Fibroblast of lung (primary cell): ENCODE measurements at places on chromosomes 5 and 9. TPM values are rescaled to one million over a fixed set of nuclear protein-coding genes. Genes with fewer than 3 reads are reported as not detected.
A peak's percentile ranks its signal among the peaks of the same experiment; 100 is the strongest.

Gene CBY3
- not detected in 2 replicates for total RNA-seq

Gene GABRA6
- total RNA-seq: not detected in 2 replicates

Gene LCN6
- not detected in 2 replicates for total RNA-seq

Gene MEIKIN
- under 0.01 TPM in 1 of 2 replicates, not detected in the other for total RNA-seq

Gene BNIP1
- total RNA-seq: 17.5 and 23.9 TPM in 2 replicates

Gene LCNL1
- 3.3 and 6.3 TPM in 2 replicates for total RNA-seq

- H3K27ac ChIP-seq: no peak overlapping the region
- no peak overlapping the region for H3K4me3 ChIP-seq
- H3K4me1 ChIP-seq: peaks cover 3% of the 10 kb centered on the region
- H3K36me3 ChIP-seq: no peaks in the 10 kb centered on the region
Observed at GRCh38 chr9:34206561-34206960, 27.7 kb downstream of the UBAP1 start.

DNA sequence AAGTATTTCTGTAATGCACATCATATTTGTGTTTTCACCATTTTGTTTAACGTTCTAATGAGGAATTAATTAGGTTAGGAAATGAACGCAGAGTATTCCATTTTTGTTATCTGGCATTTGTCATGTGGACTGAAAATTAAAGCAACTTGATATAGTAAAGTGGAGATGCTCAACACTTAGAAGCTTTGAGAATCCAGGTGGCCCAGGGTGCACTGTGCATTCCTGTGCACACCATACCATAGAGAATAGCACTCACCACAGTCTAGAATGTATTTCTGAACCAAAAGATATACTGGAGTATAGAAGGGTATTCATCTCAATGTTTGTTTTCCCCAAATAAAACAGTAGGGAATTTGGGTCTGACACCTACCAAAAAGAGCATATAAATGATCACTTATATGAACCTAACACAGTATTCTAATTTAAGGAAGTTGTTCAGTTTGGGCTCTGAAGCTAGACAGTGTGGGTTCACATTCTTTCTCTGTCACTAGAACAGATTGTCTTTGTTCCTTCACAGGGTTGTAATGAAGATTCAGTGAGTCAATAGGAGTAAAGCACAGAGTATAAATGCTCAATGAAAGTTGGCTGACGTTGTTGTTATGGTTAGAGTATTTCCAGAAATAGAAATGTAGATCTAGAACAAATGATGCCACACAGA lies 125.6 kb upstream of the DMRT1 start:
- H3K4me3 ChIP-seq: no peak overlapping the region
- peaks cover 18% of the 10 kb centered on the region for H3K36me3 ChIP-seq
- H3K27me3 ChIP-seq: no peaks in the 10 kb centered on the region
- peaks cover 7% of the 10 kb centered on the region for H3K4me1 ChIP-seq
- peak overlapping the region; percentile 6 for H3K27ac ChIP-seq

GRCh38 chr5:93417490-93417889 lies 163.5 kb downstream of the NR2F1-AS1 start:
- H3K4me3 ChIP-seq: no peak overlapping the region
- H3K4me1 ChIP-seq: no peaks in the 10 kb centered on the region

- H3K36me3 ChIP-seq: no peaks in the 10 kb centered on the region
- no peak overlapping the region for H3K4me3 ChIP-seq
- H3K27ac ChIP-seq: no peak overlapping the region
Observed at GRCh38 chr9:128145536-128145935, 3.7 kb upstream of the LCN2 start.

DNA sequence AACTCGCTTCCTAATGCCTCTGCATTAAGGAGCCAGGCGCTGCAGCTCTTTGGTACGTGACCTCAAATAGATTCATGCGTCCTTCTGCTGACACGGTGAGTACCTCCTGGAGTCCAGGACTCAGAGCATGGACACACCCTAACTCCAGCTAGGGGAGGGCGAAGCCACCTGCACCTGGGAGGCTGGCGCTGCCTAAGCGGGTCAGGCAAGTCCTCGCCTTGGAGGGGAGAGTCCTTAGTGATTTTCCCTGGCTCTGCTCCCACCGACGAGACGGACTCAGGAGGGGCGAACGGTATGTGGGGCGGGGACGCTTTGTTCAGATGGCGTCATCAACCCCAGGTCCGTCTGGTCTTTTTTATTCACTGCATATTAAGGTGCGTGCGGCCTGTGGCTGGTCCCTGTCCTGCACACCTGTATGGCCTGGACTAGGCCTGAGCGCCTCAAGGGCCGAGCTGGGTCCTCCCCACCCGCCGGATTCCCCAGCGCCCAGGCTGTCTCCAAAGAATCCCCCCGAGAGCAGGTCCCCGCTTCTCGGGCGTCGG lies 50.3 kb downstream of the NSUN2 start:
- no peak overlapping the region for H3K4me3 ChIP-seq
- peaks cover 26% of the 10 kb centered on the region for H3K27me3 ChIP-seq
- DNase-seq: no peak
- H3K36me3 ChIP-seq: no peaks in the 10 kb centered on the region

DNA sequence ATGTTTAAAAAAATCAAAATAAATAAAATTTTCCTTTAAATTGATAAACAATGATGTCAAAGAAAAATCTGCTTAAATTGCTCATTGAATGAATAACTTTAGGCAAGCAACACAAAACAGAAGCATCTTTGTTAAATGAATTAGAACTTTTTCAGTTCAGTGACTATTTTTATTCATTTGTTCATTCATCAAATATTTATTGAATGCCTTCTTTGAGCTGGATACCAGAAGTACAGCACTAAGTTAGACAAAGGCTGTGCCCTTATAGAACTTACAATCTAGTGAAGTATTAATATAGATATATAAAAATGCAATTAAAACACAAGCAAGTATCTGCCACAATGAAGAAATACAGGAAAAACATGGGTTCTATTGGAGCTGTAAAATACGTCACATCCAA lies 10.8 kb downstream of the FNIP1 start:
- H3K27ac ChIP-seq: no peak overlapping the region
- no peak for DNase-seq
- H3K36me3 ChIP-seq: no peaks in the 10 kb centered on the region
- H3K4me1 ChIP-seq: no peaks in the 10 kb centered on the region
- no peaks in the 10 kb centered on the region for H3K27me3 ChIP-seq

GRCh38 chr5:156241266-156241665 lies 85.7 kb upstream of the SGCD start:
- DNase-seq: peak; percentile 8
- no peak overlapping the region for H3K27ac ChIP-seq
- H3K4me1 ChIP-seq: no peaks in the 10 kb centered on the region
- no peaks in the 10 kb centered on the region for H3K36me3 ChIP-seq

DNA sequence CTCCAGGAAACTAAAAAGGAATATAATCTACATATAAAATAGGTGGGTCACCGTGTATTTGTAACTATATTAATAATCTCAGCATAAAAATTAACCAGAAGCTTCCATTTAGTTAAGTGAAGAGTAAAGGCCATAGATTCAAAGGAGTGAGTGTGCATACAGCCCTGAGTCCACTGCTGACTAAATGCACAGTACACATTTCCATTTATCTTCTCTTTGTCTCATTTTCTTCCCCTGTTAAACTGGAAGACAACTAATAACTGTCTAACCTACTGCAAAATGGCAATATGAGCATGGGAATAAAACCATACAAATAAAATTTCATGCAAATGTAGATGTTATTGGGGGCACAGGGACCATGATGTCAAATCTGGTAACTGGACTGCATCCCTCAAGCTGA lies 59.9 kb upstream of the DAB2 start:
- H3K36me3 ChIP-seq: no peaks in the 10 kb centered on the region
- no peaks in the 10 kb centered on the region for H3K27me3 ChIP-seq
- H3K27ac ChIP-seq: no peak overlapping the region
- no peak for DNase-seq

GRCh38 chr9:100555471-100555870 lies 22.4 kb upstream of the CAVIN4 start:
- no peaks in the 10 kb centered on the region for H3K36me3 ChIP-seq
- no peak for DNase-seq
- no peaks in the 10 kb centered on the region for H3K4me1 ChIP-seq
- H3K27me3 ChIP-seq: no peaks in the 10 kb centered on the region
- no peak overlapping the region for H3K4me3 ChIP-seq

DNA sequence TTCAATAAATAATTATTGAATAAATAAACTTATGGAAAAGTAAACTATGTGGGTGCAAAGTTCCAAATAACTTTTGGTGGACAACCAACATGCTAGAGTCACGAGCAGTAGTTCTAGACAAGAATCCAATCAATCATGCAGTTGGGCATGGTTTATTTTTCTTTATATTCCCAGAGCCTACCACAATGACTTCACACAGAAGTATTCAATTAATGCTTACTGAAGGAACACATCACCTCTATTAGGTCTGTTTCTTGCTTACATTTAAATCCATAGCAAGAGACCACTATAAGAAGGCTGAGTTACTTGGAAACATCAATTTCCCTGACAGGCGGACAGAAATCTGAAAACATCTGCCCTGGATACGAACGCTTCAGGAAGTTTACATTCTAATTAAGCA lies 214.2 kb downstream of the TMEM232 start:
- no peaks in the 10 kb centered on the region for H3K36me3 ChIP-seq
- no peak overlapping the region for H3K27ac ChIP-seq
- no peaks in the 10 kb centered on the region for H3K27me3 ChIP-seq
- H3K4me3 ChIP-seq: no peak overlapping the region
- no peaks in the 10 kb centered on the region for H3K4me1 ChIP-seq
- DNase-seq: no peak

DNA sequence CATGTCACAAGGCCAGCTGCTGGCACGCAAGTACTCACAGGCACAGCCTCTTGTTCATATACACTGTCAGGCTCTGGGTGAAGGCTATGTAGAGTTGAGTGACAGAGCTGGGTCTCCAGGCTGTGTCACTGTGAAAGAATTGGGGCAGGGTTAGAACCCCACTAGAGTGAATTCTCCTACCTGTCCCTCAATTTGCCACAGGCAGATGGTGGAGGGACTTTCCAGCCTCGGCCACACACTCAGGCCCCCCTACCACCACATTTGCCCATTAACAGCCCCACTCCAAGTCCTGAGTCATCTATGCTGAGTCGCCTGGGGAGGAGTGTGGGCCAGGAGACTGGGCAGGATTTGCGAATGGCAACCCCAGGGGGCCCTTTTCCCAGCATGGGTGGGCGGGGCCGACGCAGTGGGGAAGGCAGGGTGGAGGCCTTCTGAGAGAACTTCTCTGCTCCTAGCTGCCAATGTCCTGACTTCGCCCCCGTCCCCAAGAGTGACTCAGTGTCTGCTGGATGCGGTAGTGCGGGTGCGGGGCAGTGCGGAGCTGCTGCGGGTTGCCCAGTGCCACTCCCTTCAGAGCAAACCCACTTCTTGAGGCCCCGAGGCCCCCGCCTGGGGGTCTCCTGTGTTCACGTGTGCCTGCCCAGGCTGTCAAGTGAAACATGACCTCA lies 50.3 kb upstream of the PSD2 start:
- H3K4me1 ChIP-seq: peaks cover 26% of the 10 kb centered on the region
- H3K4me3 ChIP-seq: no peak overlapping the region
- H3K27me3 ChIP-seq: peaks cover 12% of the 10 kb centered on the region
- no peak overlapping the region for H3K27ac ChIP-seq

GRCh38 chr5:141514330-141515133 lies 25.7 kb downstream of the PCDHGC5 start:
- no peaks in the 10 kb centered on the region for H3K27me3 ChIP-seq
- peak overlapping the region; percentile 90 for H3K27ac ChIP-seq
- peaks cover 65% of the 10 kb centered on the region for H3K4me1 ChIP-seq
- peaks cover 19% of the 10 kb centered on the region for H3K36me3 ChIP-seq
- DNase-seq: peak; percentile 65
- peak overlapping the region; percentile 47 for H3K4me3 ChIP-seq

DNA sequence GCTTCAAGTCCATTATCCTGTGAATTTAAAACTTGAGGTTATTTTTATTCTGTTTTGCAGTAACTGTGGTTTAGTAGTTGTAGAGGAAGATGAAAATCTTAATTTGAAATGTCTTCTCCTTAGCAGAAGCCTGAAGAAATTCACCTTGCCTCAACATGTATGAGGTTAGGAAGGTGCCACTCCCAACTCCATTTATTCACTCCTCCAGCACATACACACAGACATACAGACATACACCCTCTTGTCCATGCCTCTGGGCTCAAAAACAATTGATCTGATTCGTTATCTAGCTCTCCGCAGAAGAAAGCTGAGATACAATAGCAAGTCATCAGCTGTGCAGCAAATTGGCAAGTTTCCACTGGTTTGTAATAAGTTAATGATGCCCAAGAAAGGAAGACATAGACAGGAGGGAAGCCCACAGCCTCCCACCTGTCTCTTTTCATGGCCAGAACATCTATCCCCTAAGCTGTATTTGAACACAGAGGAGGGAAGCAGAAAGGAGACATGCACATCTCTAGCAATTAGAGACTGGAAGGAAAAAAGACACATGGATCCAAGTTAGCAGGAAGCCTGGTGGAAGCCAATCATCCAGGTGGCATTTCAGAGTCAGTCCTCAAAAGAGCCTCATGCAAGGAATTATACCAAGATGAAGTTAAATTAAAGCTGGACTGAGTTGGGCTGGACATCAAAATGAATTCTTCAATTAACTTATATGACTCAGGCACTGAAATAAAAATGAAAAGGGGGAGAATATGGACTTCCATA lies 257.9 kb downstream of the ASTN2 start:
- H3K27ac ChIP-seq: no peak overlapping the region
- no peaks in the 10 kb centered on the region for H3K27me3 ChIP-seq
- H3K4me3 ChIP-seq: no peak overlapping the region
- no peaks in the 10 kb centered on the region for H3K4me1 ChIP-seq

DNA sequence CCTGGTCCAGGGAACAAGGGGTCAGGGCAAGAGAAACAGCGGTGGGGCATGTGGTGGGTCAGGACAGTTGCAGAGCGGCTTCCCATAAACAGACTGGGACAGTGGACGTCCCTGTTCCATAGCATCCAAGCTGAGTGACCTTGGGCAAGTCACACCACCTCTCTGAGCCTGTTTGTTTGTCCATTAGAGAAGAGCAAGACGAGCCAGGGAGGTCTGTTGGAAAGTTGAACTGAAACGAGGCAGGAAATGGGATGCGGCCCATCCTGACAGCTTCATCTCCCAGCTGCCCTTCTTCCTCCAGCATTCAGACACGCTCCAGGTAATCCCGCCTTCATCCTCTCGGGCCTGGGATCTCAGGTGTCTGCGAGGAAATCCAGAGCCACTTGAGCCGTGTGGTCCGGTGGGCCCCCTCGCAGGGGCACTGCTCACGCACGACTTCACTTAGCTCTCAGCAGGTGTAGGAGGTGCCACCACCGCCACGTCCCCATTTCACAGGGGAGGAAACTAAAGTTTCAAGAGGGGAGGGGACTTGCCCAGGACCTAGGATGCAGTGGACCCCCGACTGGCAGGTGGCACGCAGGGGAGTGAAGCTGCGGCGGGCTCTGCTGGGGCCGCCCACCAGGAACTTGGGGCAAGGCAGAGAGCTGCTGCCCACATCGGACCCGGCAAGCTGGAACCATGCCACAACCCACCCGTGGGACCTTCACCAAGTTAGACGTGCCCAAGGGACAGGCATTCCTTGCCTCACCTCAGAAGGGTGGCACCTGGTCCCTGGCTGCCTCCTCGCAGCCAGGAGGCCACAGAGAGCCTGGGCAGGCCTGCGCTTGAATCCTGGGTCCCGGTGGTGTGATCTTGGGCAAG lies 13.0 kb downstream of the PTGES2 start:
- no peak for DNase-seq
- peaks cover 4% of the 10 kb centered on the region for H3K4me1 ChIP-seq
- H3K4me3 ChIP-seq: no peak overlapping the region
- no peaks in the 10 kb centered on the region for H3K36me3 ChIP-seq
